ENCODE measurements at places on chromosomes 7 and 10. TPM values are rescaled to one million over a fixed set of nuclear protein-coding genes. Genes with fewer than 3 reads are reported as not detected.

DNA sequence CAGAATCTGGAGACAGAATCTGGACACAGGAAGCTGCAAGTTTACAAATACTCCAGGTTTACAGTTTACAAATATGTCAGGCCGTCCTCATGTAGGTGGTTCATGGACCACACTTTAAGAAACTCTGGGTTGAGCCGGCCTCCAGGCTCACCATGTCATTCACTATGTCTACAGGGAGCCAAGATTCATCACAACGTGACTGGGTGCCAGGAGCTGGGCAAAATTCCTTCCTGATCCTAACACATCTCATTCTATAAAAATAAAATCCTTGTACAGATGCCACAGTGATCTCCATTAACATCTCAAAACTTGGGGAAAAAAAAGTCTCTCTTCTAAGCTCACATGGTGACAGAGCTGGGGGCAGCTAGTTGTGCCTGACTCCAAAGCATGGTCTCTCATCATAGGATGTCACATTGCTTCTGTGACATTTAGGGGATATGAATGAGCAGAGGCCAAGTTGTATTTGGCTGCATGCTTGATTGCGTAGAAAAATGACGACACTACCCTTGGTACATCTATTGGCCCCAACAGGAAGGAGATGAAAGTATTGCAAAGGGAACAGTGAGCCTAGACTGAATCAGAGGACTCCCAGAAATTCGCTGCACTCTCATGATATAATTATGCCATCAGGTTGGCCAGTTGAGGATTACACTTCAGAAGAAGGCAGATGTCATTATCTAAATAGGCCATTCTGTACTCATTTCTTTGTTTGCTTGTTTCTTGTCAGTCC, 35.9 kb downstream of the MTURN start:
- no peak overlapping the region for H3K4me3 ChIP-seq
- H3K4me1 ChIP-seq: peaks cover 59% of the 10 kb centered on the region
- H3K27ac ChIP-seq: peak overlapping the region; percentile 83
- no peak for DNase-seq
- H3K36me3 ChIP-seq: no peaks in the 10 kb centered on the region
- H3K27me3 ChIP-seq: no peaks in the 10 kb centered on the region

GRCh38 chr7:153415632-153416031, 636.6 kb upstream of the DPP6 start:
- no peak overlapping the region for H3K4me3 ChIP-seq
- H3K36me3 ChIP-seq: no peaks in the 10 kb centered on the region
- H3K27ac ChIP-seq: no peak overlapping the region
- H3K4me1 ChIP-seq: no peaks in the 10 kb centered on the region

- DNase-seq: no peak
- H3K27ac ChIP-seq: no peak overlapping the region
- peaks cover 70% of the 10 kb centered on the region for H3K36me3 ChIP-seq
- H3K4me3 ChIP-seq: no peak overlapping the region
Measured at GRCh38 chr7:155762655-155763054, 49.6 kb downstream of the SHH start.

DNA sequence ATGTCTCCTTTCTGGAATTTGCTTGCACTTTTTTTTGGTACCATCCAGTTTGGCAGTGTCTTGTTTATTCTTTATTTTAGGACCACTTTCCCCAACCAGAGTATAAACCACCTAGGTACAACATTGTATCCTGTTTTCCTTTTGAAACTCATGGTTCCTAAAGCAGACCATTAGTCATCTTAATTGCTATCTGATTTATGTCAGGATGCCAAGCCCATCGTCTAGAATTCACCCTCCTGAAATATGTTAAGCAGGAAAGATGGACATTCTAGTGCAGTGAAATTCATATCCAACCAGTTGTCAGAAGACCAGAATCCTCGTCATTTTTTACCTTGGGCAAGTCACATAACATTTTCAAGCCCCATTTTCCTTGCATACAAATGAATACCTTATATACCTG, 223.6 kb upstream of the KMT2E start:
- no peaks in the 10 kb centered on the region for H3K4me1 ChIP-seq
- no peaks in the 10 kb centered on the region for H3K27me3 ChIP-seq
- DNase-seq: no peak
- H3K27ac ChIP-seq: no peak overlapping the region
- no peak overlapping the region for H3K4me3 ChIP-seq

DNA sequence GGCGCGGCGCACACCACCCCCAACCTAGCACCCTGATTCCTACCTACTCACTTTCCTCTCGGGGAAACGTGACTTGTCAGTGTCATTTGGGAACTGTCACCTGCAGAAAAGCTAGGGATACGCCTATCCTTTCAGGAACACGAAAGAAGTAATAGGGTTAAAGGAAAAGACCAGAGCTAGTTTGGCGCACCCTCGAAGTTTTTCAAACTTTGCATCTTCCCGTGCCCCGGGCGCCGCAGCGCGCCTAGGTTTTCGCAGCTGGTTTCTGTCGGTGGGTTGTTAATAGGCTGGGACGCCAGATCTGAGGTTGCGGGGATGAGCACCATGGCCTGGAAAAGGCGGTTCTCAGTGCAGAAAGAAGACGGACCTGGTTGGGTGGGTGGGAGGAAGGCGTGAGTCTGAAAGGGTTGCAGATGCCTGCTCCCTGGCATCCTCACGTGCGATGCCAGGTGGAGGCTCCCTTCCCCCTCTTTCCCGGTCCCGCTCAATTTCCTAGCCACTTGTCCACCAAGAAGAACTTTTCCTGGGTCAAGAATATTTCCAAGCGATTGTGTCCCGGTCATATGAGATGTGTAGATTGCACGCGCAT, 568 bp upstream of the MEOX2 start:
- no peak for DNase-seq
- peaks cover 34% of the 10 kb centered on the region for H3K27me3 ChIP-seq
- no peaks in the 10 kb centered on the region for H3K36me3 ChIP-seq
- H3K4me1 ChIP-seq: peaks cover 31% of the 10 kb centered on the region
- peak overlapping the region; percentile 44 for H3K4me3 ChIP-seq
- peak overlapping the region; percentile 58 for H3K27ac ChIP-seq

Gene ARHGAP19
- 16.2 TPM for total RNA-seq

DNA sequence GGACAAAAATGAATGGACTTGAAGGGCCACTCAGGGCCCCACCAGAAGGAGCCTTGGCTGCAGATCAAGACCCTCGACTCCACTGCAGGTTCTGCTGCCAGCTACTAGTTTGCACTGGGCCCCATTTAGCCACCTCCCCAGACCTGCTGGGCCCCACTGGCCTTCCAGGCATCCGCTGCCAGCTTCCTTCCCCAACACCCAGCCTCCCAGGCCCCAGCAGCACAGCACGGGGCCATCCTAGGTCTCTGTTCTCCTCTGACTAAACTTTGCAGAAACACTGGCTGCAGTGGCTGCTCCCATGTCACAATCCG, 277.4 kb upstream of the KLF14 start:
- no peak for DNase-seq
- no peaks in the 10 kb centered on the region for H3K36me3 ChIP-seq
- peak overlapping the region; percentile 83 for H3K27ac ChIP-seq
- no peak overlapping the region for H3K4me3 ChIP-seq
- peaks cover 79% of the 10 kb centered on the region for H3K4me1 ChIP-seq

DNA sequence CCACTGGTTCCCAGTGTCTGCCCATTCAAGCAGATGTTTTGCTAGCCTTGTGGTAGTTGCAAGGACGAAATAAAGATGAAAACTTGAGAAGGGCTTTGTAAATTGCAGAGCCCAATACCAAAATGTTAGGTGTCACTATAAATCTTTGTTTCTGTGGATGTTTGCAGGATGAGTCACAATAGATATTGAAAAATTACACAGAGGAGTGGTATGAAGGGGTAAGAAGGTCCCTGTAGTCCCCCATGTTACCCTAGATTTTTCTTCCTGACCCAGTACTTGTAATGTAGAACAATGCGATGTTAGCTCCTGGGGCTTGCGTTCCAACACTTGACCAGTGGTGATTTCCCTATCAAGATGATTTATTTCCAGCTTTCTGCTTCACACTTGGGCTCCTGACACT, 102.6 kb upstream of the LYZL1 start:
- no peak overlapping the region for H3K4me3 ChIP-seq
- peaks cover 4% of the 10 kb centered on the region for H3K27me3 ChIP-seq
- H3K27ac ChIP-seq: no peak overlapping the region
- no peaks in the 10 kb centered on the region for H3K36me3 ChIP-seq

GRCh38 chr7:139657725-139658124, 120.1 kb downstream of the HIPK2 start:
- DNase-seq: no peak
- H3K36me3 ChIP-seq: peaks cover 4% of the 10 kb centered on the region
- no peak overlapping the region for H3K4me3 ChIP-seq
- no peaks in the 10 kb centered on the region for H3K27me3 ChIP-seq
- peaks cover 95% of the 10 kb centered on the region for H3K4me1 ChIP-seq
- peak overlapping the region; percentile 84 for H3K27ac ChIP-seq

DNA sequence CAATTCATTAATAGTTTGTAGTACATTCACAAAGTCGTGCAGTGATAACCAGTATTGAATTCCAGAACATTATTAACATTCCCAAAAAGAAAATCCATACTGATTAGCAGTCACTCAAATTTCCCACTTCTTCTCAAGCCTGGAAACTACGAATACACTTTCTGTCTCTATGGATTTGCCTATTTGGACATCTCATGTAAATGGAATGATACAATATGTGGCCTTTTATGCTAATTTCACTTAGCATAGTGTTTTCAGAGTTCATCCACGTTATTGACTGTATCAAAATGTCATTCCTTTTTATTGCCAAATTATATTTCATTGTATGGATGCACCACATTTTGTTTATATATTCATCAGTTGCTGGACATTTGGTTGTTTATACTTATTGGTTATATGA, 78.8 kb downstream of the STK31 start:
- no peak overlapping the region for H3K4me3 ChIP-seq
- no peaks in the 10 kb centered on the region for H3K4me1 ChIP-seq
- H3K27me3 ChIP-seq: no peaks in the 10 kb centered on the region
- H3K36me3 ChIP-seq: no peaks in the 10 kb centered on the region
- no peak overlapping the region for H3K27ac ChIP-seq

DNA sequence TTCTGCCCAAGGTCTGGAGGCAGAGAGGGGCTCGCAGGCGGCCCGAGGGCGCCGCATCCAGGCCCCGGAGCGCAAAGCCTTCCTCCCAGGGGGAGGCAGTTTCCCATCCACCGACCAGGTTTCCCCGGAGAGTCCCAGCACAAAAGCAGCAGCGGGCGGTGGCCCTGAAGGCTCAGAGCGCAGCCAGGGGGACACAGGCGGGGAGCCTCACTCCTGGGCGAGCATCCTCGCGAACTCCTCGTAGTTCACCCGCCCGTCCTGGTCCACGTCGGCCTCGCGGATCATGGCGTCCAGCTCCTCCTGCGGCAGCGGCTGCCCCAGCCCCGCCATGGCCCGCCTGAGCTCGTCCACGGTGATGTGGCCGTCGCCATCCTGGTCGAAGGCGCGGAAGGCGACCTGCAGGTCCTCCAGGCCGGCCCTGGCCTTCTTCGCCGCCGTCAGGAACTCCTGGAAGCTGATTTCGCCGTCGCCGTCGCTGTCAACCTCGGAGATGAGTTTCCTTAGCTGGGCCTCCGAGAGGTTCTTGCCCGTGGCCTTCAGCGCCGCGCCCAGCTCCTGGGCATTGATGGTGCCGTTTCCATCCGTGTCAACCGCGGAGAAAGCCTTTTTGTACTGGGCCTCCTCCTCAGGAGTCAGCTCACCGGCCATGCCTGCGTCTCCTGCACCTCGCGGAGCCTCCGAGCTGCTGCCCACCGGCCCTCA, 428 bp downstream of the CALML5 start:
- peaks cover 17% of the 10 kb centered on the region for H3K4me1 ChIP-seq
- no peak overlapping the region for H3K4me3 ChIP-seq
- no peak for DNase-seq
- no peaks in the 10 kb centered on the region for H3K36me3 ChIP-seq
- H3K27ac ChIP-seq: no peak overlapping the region

Gene ASB13
- 0.89 TPM for total RNA-seq
